GF-D8 (cell line): ENCODE measurements at places on chromosomes 7 and 10.

DNA sequence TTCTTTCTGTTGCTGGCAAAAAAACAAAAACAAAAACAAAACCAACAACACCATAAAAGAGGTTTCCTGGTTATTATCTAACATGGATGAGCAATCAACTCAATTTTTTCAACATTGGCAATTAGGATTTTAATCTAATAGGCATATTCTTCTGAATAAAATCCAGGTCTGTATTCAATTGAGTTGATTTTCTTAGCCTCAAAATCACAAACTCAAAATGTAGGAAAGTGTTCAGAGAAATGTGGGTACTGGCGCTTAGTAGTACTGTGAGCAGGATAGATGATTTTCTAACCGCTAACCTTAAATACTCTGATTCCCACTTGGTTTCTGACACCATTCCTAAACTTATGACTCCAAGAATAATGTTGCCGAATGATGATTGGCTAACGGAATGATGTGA lies 5.6 kb downstream of the WNT16 start:
- DNase-seq, result no peak

- DNase-seq, result no peak
Observed at GRCh38 chr10:35749230-35749629, 107.1 kb upstream of the FZD8 start.

DNA sequence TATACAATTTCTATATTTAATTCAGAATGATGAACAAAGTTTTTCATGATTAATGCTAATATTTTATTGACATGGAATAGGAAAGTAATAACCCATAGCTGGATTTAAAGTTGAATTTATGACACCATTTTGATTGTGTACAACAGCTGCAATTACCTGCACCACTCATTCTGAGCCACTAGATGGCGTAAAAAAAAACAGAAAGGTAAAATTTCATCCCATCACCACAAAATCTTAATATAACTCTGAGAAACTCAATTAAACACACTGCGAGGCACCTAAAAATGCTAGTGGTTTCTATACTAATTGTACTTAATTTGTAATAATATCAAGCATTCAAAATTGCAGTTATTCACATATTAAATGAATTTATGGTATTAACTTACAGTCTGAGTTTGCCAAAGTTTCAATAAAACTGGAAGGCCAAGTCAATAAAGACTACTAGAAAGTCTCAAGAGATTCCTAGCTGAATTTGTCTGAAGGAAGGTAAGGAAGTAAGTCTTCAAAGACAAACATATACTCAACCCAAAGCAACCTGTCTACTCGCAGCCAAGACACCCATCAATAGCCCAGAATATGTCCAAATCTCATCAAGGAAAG lies 182.5 kb downstream of the SKAP2 start:
- DNase-seq, result no peak

GRCh38 chr10:47254611-47255010 lies 45.4 kb upstream of the GDF10 start:
- no peak for DNase-seq

GRCh38 chr10:32187686-32188085 lies 131.5 kb upstream of the KIF5B start:
- DNase-seq, result no peak

DNA sequence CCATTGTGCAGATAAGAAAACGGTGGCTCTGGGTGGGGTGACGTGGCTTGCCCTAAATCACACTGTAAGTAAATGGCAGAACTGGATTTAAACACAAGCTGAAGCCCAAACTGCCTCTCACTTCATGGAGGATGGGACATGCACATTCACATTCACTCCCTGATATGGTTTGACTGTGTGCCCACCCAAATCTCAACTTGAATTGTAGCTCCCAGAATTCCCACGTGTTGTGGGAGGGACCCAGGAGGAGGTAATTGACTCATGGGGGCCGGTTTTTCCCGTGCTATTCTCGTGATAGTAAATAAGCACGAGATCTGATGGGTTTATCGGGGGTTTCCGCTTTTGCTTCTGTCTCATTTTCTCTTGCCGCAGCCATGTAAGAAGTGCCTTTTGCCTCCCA lies 32.4 kb downstream of the CHST15 start:
- DNase-seq, result no peak

GRCh38 chr7:157548691-157549303 lies 212.0 kb downstream of the DNAJB6 start:
- no peak for DNase-seq
